Stimulated activated CD4-positive, alpha-beta T cell treated with anti-CD3 and anti-CD28 coated beads, Interleukin-1b, Interleukin-23, amount 100 ng/mL, for 4 hours (primary cell): ENCODE measurements at places on chromosomes 2 and 18.

GRCh38 chr2:74031221-74031620, 46.5 kb downstream of the TET3 start:
- DNase-seq, result no peak

DNA sequence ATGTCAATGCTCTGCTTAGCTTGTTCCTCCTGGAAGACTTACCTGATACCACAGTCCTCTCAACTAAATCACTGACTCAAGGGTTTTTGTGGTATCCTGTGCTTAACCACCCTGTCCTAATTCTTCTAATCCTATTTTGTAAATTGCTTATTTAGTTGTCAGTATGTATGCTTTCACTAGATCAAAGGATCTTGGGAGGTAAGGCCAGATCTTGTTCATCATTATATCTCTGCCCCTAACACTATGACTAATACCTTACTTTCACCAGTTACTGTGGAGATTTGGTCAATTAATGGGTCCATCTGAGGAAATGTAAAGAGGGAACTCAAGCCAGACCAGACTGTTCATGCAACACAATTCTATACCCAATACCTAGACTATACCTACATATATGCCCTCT, 203.2 kb downstream of the GULP1 start:
- DNase-seq, result no peak

GRCh38 chr18:35443434-35443833, 54.3 kb downstream of the INO80C start:
- DNase-seq, result no peak

- no peak for DNase-seq
Observed at GRCh38 chr18:3966642-3967358, 488.3 kb downstream of the DLGAP1 start.

DNA sequence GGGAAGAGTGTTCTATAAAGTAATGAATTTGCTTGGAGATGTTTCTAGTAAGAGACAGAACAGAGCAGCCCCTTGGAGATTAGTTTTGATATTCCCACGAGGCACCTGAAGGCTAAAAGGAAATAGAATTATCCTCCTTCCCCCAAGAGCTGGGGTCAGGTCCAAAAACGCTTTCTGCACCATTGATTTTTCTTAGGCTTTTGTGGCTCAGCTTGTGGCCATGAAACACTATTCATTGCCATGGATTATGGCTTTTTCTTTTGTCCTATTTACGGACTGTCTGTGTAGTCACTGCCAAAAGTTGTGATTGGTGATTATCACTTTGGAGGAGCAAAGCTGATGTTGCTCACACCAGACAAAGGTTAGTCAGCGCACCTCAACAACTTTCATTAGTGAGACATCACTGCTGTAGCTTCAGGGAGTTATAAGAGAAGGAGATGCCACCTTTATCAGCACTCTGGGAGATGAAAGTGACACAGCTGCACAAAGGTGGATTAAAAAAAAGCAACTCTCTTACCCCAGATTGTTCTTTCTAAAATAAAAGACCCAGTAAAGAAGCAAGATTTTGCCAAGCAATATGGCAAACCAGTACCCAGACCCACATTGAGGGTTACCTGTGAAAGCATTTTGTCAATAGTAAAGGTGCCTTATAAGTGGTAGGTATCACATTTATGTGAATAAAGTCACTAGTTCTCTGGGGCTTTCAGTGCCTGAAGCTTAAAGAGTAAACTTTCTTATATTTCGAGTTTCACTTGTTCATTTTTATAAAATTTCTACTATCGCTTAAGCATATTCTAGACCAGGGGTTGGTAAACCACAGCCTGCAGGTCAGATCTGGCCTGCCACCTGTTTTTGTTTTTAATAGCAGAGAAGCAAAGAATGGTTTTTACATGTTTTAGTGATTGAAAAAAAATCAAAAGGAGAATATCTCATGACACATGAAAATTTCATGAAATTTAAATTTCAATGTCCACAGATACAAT, 10.6 kb downstream of the CXCR4 start:
- DNase-seq, result no peak

DNA sequence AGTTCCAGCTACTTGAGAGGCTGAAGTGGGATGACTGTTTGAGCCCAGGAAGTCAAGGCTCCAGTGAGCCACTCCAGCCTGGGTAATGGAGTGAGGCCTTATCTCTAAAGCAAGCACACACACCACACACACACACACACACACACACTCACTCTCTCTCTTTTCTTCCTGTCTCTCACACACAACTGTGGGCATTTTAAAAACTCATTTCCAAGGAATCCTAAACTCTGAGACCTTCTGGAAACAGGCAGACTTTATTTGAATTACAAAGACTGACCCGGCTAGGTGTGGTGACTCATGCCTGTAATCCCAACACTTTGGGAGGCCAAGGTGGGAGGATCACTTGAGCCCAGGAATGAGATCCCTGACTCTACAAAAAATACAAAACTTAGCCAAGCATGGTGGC, 21.3 kb downstream of the WDSUB1 start:
- DNase-seq, result no peak

GRCh38 chr2:232863996-232864395, 6.1 kb upstream of the SNORC start:
- DNase-seq, result no peak

DNA sequence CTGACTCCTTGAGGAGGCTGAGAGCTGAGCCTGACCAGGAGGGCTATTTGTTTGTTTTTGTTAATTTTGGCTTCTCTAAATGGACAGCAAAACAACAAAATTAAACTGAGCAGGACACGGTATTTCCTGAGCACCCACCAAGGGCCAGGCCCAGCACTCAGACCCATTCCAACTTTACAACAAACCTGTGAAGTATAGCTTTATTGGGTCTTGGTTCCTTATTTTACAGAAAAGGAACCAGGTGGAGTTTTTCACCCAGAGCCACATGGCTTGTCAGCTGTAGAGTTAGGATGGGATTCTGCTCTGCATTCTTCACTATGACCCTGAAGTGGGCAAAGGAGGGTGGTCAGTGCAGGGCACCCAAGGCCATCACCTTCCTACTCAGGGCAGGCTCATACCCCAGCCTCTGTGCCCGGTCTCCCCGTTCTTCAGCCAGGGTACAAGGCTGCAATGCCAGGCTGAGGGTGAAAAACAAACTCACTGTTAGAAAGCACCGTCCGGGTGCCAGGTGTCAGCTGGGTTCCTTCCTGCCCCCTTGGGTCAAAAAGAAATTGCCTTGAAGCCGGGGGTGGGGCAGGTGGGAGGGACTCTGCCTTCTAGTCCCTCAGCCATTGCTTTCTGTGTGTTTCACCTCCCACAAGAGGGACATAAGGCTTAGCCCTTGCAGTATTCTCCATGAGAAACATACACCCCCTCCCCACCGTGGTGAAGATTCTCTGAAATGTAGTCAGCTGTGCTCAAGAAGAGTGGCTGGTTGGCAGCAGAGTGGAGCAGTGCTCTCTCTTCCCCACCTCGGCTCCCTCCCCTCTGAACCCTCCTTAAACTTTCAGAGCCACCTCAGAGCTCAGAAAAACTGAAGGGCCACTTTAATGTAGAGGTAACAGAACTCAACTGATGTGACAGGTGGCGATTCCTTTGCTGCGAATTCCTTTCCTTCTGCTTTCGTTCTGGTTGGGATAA, 2.2 kb downstream of the PSD4 start:
- DNase-seq, result no peak

GRCh38 chr2:114185501-114185900, 256.9 kb upstream of the DPP10 start:
- DNase-seq, result no peak

- DNase-seq, result no peak
Observed at GRCh38 chr2:105187531-105187930, 54.0 kb upstream of the GPR45 start.

- DNase-seq, result no peak
Observed at GRCh38 chr2:134776836-134777235, 58.0 kb upstream of the TMEM163 start.

DNA sequence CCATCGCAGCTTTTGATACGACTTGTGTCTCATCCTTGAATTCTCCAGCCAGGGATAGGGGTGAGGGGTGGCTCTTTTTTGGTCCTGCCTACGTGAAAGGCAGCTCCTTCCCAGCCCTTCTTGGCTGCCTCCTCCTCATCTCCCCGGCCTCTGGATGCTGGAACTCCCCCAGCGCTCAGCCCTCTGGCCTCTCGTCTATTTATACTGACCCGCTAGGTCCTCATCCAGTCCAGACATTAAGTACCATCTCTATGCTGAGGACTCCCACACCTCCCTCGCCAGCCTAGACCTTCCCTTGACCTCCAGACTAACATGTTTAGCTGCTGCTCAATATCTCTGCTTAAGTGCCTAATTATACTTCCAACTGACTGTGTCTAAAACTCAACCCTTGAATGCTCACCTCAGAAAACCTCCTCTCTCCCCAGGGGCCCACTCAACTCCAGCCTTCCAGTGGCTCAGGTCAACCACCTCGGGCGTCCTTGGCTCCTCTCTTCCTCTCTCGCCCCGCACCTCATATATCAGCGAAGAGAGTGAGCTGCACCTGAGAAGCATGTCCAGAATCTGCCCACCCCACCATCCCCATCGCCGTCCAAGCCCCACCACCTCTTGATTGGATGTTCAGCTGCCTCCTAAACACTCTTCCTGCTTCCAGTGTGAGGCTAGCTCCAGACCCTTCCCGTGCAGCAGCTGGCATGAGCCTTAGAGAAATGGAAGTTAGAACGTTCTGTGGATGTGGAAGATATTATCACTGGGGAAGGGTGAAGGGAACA, 34.8 kb downstream of the TOGARAM2 start:
- DNase-seq, result no peak

GRCh38 chr2:238654479-238655197, 193.2 kb upstream of the TWIST2 start:
- no peak for DNase-seq

DNA sequence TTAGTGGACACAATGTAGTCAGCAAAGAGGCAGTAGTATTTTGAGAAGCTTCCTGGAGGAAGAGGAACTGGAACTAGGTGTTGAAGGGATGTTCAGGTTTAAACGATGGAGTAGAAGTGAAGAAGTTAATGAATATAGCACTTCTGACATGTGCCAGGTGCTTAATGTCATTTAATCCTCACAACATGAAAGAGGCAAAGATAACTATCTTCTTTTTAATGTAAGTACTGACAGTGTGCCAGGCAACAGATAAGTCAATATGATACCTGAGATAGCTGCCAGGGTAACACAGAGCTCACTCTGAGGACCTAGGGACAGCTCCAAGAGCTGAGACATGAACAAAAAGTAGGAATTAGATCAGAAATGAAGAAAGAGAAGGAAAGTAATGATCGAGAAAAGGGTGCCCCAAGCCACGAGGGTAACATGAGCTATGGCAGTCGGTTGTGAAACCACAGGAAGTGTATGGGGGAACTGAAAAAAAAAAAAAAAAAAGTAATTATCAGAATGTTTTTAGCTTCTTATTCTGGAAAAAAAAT, 140.7 kb downstream of the RNF144A start:
- no peak for DNase-seq

DNA sequence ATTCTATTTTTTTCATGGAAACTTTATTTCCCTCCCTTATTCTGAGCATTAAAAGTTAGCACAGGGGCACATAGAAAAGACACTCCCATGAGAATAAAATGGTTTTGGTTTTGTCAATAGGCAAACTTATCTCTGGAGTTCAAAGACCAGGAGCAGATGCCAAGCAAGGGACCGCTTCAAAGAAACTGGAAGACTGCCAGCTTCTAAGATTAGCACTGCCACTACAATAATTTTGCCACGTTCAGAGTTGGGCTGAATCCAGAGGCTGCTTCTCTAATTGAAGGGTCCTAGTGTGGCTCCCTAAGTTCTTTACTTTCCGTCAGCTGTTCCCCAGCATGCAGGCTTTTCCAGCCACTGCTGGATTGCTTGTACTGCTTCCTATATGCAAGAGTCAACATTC, 681.0 kb upstream of the GCFC2 start:
- DNase-seq, result no peak

DNA sequence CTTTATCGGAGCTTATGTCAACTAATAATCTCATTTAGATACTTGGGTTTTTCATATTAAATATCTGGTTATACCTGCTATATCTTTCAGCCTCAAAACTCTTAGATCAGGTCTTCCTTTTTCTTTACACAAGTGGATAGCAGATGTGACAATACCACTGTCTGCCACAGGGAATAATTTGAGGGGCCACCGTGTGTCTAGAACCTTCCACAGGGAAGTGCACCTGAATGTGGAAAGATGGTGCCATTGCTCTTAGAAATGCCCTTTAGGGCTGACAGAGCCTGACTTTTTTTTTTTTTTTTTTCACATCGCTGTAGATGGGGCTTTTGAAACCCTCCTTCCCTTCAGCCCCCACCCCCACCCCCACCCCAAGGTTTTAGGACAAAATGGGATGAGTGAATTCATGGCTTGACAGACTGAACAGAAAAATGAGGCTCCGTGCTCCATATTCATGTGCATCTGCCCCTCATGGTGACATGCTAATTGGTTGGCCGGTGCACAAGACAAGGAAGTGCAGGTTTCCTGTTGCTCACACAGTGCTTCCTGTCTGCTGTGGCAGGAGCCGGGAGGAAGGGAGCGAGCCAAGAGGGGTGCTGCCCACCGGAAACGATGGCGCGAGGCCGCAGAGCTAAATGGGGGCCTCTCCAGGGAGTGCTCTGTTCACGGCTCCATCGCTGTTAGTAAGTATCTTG, 246.0 kb downstream of the LDLRAD4 start:
- DNase-seq, result peak; percentile 42

DNA sequence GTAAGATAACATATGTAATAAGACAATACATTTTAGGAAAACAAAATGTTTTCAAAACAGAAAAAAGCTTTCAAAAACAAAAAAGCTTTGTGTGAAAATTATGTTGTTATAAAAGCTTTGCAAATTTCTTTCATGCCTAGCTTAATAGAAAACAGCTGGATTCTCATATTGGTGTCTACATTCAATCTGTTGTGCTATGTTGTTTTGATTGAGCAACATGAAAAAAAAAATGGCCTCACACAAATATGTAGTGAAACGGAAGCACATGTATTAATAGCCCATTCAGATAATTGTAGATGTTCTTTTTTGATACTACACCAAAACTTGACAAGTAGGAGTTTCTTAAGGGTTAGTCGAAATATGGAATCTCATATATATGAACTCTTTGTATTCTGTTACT, 197.5 kb downstream of the ZEB2 start:
- no peak for DNase-seq

DNA sequence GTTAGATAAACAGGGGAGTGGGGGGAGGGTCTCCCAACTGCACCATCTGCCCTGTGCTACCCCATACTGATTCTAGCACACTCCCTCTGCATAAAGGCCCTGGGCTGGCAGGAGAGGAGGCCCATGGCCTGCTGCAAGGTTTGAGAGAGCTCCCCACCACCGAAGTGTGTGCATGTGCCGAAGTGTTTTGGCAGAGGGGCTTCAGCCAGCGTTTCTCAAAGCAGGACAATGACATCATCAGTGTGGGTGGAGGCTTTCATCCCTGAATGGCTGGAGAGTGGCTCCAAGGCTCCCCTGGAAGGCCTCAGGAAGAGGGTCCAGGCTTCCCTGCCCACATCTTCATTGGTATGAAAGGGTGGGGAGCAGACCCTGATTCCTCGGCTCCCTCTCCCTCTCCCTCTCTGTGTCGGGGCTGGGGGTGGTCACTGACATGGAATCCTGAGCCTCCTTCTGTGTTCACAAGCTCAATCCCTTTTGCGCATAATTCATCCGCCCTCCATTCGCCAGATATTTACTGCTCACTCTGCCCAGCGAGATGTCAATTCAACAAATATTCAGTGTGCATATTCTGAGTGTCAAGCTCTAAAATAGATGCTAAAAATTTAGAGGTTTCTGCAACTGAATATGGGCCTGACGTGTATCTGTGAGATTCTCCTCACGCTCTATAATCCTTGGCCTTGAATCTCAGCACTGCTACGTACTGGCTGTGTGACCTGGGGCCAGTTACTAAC, 122.1 kb downstream of the CELF4 start:
- no peak for DNase-seq
